SK-N-DZ (cell line): ENCODE measurements at places on chromosomes 3 and 15.

DNA sequence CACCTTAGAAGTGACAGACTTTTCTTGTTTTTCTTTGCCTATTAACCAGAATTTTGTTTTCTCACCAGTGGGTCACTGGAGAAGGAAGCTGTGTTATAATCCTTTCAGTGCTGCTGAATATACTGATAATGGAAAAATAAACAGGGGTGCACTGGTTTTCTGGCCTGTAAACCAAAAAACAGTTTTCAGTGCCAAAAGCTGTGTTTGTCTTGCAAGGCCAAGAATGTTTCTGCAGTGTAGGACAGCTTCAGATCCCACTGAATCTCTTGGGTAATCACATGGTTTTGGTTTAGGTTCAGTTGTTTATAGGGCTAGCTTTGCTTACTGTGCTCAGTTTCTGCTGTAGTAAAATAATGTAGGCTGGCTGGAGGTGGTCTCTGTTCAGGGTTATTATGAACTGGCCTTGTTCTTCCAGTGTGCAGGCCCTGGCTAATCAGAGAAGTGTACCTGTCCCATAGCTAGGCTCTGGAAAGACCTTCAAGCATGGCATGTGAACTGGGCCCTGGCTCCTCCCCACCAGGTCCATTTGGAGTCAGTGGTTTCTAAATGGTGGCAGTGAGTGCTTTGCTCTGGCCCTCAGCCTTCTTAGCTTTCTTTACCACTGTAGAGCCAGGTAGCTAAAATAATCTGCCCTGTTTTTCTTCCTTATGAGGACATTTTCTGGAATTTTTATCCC, 18.7 kb downstream of the PDE8A start:
- DNase-seq = no peak

- no peak for DNase-seq
Measured at GRCh38 chr3:38207254-38208003, 42.1 kb downstream of the OXSR1 start.

GRCh38 chr15:90031231-90031791, 30.2 kb downstream of the ZNF710 start:
- no peak for DNase-seq

GRCh38 chr15:50261981-50262380, 3.5 kb downstream of the HDC start:
- no peak for DNase-seq

DNA sequence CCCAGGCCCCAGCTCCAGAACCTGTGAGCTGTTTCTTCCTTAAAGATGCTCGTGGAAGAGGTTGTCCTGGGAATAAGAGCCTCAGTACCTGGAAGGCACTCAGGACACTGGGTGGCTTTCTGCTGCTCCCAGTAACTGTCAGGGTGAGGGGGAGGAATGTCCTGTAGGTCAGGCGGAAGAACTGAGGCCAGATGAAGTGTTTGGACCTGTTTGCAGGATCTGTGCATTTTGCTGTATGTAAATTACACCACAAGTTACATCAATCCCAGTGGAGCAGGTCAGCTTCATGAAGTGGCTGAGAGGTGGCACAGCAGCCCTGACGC, 27.1 kb downstream of the HDAC11 start:
- no peak for DNase-seq

- DNase-seq = no peak
Measured at GRCh38 chr15:89093509-89093908, 5.3 kb downstream of the ABHD2 start.

GRCh38 chr3:52742418-52743041, 28.2 kb downstream of the NEK4 start:
- peak; percentile 7 for DNase-seq

- no peak for DNase-seq
Measured at GRCh38 chr3:78275420-78275852, 1235.5 kb downstream of the ROBO2 start.

- no peak for DNase-seq
Measured at GRCh38 chr3:130838898-130839600, 54.8 kb upstream of the ATP2C1 start.

DNA sequence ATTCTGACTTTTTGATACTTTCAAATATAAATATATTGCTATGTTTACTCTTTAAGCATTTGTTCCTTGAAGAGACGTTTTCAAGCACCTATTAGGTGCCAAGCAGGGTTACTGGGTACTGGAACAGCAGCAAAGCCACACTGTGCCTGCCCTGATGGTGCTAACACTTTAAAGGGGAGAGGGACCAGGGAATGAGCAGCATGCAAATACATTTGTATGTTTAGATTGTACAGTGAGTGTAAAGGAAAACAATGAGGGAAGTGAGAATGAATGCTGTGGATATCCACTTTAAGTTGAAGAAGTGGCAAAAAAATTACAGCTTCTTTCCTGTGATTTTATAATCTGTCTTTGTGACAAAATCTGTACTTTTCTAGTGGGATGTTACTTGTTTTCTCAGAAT, 400.2 kb upstream of the ATP11B start:
- no peak for DNase-seq

GRCh38 chr15:89809787-89810148, 4.9 kb downstream of the ANPEP start:
- DNase-seq = no peak

- no peak for DNase-seq
Measured at GRCh38 chr15:35937380-35937779, 391.4 kb upstream of the DPH6 start.

- DNase-seq = no peak
Measured at GRCh38 chr3:9385187-9386077, 12.0 kb upstream of the SETD5 start.

DNA sequence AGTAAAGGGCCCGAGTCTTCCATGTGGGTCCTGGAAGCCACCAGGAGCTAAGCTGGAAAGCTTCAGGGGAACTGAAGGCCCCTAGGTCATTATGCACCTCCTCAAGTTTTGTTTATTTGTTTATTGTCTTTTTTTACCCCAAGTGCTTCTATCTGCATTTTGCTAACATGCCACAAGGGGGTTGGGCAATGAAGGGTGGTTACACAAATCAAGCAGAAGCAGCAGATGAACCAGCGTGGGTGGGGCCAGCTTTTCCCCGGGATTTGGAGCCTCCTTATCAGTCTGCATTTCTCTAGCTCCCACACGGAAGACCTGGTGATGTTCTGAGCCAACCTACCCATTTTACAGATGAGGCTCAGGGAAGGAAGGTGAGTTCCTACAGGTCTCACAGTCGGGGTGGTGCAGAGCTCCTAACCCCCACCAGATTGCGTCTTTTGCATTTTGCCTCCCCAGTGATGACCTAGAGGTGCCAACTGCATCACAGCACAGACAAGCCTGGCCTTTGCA, 16.8 kb downstream of the TMC3 start:
- no peak for DNase-seq

DNA sequence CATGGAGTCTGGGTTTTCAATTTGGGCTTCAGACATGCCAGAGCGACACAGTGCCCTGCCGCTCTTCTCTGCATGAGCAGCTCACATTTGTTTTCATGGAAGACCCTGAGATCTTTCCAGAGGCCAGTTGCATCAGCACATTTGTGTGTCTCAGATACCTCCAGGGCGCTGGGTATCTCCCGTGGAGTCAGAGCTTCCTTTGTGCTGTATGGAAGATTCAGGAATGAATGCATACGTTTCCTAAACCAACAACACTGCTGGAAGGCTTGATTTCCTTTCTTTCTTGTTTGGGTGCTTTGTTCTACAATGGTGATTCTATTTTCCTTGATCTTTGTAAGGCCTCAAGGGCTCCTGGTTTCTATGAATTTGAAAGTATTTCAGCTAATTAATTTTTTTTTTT, 106.5 kb downstream of the CACNA2D3 start:
- no peak for DNase-seq

DNA sequence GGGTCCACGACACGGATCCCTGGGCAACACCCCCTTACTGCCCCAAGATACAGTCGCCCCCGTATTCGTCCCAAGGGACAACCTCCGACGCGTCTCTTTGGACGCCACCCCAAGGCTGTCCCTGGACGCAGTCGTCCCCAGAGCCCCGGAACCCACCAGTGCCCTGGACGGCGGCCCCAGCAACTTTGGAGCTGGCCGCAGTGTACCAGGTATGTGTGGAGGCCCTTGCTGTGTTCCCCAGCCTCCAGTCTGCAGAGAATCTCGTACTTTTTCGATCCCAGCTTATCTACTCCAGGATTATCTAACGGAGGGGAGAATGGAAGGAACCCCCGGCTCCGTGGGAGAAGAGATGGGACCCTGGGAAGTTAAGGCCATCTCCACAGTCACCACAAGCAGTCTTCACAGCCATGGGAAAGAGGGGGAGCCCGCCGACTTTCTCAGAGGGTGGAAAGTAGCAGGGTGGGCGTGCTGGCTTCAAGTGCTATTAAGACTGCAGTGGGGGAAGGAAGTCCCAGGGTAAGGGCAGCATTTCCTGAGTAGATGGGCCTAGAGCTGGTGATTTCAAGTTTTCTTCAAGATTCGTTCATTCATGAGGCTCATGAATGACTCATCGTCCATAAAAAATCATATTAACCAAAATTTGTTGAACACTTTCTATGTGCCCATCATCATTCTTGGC, 1.1 kb downstream of the MESP2 start:
- no peak for DNase-seq

GRCh38 chr15:37002041-37002672, 98.2 kb downstream of the MEIS2 start:
- no peak for DNase-seq

GRCh38 chr3:121723485-121723884, 26.1 kb downstream of the GOLGB1 start:
- DNase-seq = no peak

DNA sequence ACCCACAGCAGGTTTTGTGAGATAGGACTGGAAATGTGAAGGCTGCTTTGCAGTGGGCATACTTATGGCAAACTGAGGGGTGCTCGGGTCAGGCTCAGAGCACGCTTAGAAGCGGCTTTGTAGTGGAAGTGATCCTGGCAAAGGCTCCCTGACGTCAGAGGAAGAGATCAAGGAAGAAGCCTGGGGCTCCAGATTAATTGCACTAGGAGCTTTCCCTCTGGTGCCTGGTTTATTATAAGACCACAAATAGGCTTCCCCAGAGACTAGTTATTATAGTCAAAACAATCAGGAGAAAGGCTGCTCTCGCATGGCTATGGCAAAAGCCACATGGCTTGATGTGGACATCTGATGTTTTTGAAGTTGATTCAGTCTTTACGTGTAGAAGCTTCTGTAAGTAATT, 515.1 kb downstream of the GABRG3 start:
- no peak for DNase-seq

DNA sequence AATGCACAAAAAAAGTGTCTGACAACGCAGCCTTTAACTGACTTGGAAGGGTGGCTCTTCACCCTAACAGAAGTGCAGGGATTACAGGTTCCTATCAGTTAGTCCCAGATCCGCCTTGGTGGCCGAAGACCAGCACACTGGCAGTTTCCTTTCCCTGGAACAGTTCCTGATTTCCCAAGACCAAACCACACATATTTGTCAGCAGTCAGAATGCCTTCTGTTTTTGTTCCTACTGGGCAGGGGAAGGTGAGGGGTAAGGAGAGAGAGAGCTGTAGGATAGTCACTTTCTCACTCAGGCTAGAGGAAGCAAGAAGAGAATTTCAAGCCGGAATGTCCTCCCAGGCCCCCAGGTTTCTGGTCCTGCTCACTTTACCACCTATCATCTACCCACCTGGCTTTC, 9.2 kb downstream of the CXCR6 start:
- DNase-seq = no peak

- DNase-seq = no peak
Measured at GRCh38 chr3:54171509-54171908, 49.2 kb downstream of the CACNA2D3 start.

- peak; percentile 57 for DNase-seq
Measured at GRCh38 chr3:132253262-132253878, 63.8 kb upstream of the ACP3 start.

- DNase-seq = no peak
Measured at GRCh38 chr3:37291275-37291700, 116.9 kb upstream of the LRRFIP2 start.

- no peak for DNase-seq
Measured at GRCh38 chr15:58631319-58631718, 118.2 kb downstream of the ADAM10 start.

- no peak for DNase-seq
Measured at GRCh38 chr15:43250785-43251184, 15.9 kb downstream of the TGM5 start.

DNA sequence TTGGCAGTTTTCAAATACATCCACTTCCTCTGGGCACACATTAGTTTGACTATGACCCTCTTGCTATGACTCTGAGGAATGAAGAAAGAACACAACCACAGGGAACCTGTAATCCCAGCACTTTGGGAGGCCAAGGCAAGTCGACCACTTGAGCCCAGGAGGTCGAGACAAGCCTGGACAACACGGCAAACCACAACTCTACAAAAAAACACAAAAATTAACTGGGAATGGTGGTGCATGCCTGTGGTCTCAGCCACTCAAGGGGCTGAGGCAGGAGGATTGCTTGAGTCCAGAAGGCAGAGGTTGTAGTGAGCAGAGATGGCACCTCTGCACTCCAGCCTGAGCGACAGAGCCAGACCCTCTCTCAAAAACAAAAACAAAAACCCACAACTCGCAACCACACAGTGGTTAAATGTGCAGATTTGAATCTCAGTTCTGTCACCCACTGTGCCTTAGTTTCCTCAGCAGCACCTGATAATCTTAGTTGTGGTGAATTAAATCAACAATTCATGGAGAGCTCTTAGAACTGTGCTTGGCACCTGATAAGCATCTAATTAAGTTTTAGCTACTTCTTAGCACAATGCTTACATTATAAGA, 65.7 kb downstream of the MYLK start:
- DNase-seq = no peak

- no peak for DNase-seq
Measured at GRCh38 chr3:37558580-37558979, 303.1 kb upstream of the CTDSPL start.

DNA sequence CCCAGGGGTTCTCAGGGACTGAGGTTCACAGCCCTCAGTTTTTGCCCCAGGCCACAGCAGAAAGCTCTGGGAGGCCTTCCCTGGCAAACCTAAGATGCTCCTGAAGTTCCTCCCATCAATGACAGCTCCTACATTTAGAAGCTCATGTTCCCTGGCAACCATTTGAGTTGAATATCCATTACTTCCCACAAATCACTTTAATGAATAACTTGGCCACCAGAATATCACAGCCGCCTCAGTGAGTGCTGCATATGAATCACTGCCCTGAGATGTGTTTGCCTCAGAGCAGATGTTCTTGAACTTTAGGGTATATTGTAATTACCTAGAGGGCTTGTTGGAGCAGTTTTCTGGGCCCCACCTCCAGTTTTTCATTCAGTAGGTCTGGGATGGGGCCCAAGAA, 27.4 kb downstream of the SLCO2A1 start:
- no peak for DNase-seq

GRCh38 chr15:74319596-74320351, 47.7 kb downstream of the CYP11A1 start:
- DNase-seq = peak; percentile 61
